Dorsolateral prefrontal cortex (tissue), 122 donors: ENCODE measurements at places on chromosomes 5 and 9.

DNA sequence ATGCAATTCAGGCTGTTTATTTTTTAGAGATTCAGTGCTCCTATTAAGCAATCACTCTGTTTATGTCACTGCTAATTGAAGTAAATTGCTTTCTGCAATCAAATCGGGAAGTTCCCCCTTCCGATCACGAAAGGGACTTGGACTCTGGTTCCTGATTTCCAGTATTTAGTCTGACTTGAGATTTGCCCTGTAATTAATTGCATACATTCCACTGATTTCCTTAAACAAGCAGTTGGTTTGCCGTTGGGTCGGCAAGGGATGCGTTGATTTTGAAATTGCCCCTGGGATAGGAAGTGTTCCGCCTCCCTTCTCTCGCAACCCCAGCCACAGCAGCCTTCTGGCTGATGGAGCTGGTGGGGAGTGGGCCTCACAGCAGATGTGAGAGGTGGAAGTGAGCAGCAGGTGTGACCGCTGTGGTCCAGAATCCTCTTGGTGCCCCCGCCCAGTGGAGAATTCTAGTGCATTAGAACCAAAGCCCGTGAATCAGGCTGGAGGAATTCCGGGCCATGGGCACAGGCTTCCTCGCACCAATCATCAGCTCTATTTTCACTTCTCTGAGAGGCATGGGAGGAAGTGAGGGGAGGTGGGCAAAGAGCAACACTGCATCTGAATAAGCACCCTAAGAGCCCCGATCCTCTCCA is 102.5 kb downstream of the SPRY4 start:
- DNase-seq, result no peak

DNA sequence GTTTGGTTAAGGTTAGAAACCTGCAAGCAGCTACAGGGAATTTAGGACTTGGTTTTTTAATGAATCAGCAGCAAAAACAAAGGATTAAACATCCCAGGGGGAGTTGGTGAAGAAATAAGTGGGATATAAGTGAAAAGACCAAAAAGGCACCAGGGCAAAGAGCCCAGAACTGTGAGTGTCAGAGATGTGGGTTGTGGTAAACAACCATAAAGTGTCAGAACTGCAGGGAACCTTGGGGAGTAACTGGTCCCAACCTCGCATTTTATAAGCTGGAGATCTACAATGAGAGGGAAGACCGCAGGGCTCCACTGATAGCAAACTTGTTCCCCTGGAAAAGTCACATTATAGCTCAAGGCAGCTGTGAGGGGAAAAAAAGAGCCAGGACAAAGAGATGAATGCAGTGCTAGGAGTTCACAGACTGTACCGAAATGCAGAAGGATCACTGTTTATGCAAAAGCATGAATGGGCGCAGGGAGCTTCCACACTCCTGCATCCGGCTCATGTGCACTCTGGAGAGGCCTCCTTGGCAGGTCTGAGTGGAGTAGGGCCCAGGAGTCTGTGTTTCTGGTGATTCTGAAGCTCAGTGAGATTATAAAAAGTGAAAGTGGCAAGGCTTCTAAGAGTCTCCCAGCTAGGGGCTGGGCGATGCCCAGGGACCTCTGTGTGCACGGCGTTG is 156.3 kb downstream of the GOLPH3 start:
- DNase-seq, result no peak

GRCh38 chr5:108251350-108251749 is 130.5 kb downstream of the FBXL17 start:
- no peak for DNase-seq

GRCh38 chr9:92724528-92725265 is 39.9 kb downstream of the BICD2 start:
- no peak for DNase-seq

- no peak for DNase-seq
Observed at GRCh38 chr5:59380350-59380951, 513.1 kb downstream of the PDE4D start.

DNA sequence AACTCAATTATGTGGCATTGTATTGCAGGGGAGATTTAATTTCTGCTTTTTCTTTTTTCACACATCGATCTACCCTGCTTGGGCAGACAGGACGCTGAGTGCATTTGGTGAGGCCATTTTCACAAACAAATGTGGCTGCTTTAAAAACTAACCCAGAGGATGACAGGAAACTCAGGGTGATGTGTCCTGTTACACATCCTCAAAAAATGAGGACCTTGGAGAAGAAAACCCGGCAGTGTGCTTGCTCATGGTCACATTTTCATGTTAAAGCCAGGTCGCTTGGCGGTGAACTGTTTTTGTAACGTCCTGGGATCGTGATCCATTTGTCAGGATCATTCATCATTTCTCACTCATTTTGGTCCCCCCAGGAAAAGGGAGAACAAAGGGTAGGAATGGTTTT is 478.3 kb upstream of the ADAMTS16 start:
- no peak for DNase-seq

DNA sequence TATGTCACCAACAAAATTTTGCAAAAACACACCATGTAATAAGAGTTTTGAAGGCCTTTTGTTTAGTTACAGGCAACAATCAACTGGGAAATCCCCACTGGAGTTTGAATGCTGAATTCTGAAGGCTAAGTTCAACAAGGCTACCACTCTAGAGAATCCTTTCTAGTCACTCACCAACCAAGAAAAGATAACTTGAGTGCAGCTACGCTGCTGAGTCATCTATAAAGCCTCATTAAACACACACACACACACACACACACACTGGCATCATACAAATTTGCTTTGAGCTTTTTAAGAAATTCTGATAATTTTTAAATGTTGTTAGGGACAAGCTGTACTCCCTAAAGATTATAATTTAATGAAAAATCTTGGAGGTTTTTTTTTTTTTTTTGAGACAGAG is 219.6 kb downstream of the DENND1A start:
- DNase-seq, result no peak

DNA sequence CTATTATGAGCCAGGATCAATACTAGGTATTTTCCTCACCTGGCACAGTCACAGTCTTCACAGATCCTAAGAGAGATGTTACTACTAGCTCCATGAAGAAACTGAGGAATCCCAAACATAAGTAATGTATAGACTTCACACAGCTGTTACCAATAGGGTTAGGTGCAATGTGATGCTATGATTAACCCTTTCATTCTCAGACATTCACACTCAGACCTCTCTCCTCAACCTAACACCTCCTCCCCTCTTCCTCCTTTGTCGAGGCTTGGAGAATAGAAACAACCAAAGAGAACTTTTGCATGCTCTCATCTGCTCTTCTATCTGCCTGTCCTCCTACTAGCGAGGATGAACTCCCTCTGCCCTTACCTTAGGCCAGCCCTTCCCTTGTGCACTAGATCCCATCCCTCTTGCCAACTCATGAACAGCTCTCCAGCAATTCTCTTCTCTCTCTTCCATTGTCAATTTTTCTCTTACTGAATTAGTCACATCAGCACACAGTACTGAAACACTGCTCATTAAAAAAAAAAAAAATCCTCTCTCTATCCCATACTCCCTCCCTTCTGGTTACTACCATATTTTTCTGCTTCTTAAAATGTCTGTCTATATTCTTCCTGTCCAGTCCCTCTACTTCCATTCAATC is 47.7 kb downstream of the MAPKAP1 start:
- no peak for DNase-seq

GRCh38 chr9:97484134-97484533 is 17.3 kb upstream of the TMOD1 start:
- peak; percentile 60 for DNase-seq

DNA sequence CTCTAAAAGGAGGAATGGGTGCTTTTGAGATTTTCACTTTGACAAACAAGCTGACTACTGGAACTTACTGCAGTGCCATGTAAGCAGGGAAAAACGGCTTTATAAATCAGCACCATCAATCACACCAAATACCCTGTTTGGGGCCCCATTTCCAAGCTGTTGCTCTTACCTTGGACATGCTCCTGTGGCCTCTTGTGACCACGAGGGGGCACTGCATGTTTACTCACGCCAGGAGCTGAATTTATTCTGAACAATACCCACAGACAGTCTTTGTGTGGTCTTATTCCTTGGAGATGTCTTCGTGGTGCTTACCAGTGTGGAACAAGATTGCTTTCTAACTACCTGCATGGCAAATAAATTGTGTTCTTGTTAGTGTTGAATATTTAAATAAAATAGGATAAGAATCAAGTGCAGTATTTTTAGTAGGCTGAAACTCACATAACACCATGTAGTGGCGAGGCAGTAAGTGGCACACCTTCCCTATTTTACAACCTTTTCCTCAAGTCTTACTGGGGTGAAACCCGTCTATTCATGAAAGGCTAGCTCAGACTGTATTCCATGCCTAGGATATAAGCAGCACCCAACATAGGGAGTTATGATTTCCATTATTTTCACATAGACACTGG is 155.5 kb upstream of the NMUR2 start:
- DNase-seq, result peak; percentile 80

- DNase-seq, result peak; percentile 17
Observed at GRCh38 chr9:89892920-89893319, 288.1 kb downstream of the GADD45G start.

DNA sequence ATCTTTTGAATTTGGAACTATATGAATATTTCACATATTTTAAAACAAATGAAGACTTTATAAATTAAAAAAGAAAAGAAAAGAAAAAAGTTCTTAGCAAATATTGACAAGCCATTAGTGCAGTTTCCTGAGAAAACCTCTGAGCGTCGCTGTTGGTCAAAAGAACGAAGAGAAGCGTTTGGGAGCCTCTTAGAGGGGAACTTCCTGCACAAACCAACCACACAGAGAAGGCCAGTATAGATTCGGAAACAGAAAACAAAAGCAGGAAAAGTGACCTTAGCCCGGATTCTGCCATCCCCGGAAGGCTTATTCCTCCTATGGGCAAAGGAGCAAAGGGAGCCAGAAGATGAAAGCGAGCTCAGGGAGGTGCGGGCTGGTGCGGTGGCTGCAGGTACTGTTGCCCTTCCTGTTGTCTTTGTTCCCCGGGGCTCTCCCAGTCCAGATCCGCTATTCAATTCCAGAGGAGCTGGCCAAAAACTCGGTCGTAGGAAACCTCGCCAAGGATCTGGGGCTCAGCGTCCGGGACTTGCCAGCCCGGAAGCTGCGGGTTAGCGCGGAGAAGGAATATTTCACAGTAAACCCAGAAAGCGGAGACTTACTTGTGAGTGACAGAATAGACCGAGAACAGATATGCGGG is at the start of gene PCDHGB2:
PCDHGB2 (plus strand) TSS at position 205 of the 637 bp plus-strand sequence; CDS start at position 347, 142 bp downstream.
- no peak for DNase-seq

DNA sequence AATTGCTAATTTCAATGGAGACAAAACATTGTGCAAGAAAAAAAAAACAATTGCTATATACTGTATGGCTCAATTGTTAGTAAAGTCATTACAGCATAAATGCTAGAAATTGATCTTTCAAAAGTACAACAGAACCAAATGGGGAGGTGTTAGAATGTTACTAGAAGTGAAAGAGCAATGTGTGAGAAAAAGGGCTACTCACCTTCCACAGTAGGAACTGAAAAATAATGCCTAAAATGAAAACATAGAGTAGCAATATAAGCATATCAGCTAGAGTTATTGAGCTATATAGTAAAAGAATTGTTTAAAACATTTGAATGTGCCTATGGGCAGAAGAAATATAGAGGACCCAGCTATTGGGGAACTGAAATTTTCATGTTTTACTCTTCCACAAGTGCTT is 10.9 kb upstream of the RXFP3 start:
- DNase-seq, result no peak

DNA sequence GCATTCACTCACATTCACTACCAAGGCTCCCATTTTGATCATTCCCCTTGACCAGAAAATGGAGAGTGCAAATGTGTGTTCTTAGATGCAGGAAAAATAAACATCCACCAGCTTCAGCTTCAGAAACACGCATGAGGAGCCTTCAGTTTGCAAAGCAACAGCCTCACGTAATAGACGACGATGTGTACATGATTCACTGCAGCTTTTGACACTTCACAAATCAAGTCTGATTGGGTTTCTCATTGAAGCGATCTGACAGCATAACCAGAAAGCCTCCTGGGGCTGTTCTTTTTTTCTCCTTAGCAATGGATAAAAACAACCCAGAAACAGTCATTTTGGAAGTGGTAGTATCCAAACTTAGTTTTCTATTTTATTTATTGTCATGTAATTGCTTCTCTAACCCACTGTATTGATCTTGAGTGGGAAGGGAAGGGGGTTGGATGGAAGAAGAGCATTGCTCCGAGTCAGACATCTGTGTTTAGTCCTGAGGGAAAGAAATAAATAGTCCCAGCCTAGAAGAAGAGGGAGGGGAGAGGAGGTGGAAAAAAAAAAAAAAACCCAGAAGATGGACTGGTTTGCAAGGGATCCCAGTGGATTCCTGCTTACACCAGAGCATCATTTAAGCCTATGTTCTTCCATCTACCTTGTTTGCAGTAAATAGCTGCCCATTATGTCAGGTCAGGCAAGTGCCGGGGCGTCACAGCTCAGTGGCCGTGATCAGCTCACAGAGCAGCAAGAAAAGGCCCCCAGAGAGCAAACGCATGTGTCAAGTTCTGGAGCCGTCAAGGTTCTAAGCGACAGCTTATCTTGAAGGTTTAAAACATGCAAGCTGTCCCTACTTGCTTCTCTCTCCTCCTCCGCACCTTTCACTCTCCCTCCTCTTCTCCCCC is 190.2 kb upstream of the SNX2 start:
- DNase-seq, result no peak

GRCh38 chr5:33938881-33939280 is 2.7 kb downstream of the RXFP3 start:
- no peak for DNase-seq

- no peak for DNase-seq
Observed at GRCh38 chr5:78907255-78907891, 77.7 kb downstream of the ARSB start.

- no peak for DNase-seq
Observed at GRCh38 chr5:135628771-135629563, 50.2 kb upstream of the CXCL14 start.

GRCh38 chr9:137975527-137975913 is 97.9 kb downstream of the CACNA1B start:
- no peak for DNase-seq

DNA sequence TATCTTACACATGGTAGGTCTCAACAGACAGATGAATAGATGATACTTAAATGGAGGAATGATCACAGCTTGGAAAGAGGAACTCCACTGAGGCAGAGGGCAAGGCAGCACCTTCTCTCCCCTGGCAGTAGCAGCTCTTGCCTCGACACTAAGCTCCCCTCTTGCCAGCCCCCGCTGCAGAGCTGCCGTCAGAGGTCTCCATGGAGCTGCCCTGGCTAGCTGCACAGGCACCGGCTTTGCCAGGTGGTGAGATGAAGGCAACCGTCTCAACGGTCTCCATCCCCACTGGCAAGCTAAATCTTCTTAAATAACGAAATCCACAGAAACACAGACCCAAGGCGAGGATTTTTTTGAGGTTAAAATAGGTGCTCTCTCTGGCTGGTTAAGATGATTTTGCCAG is 81.2 kb downstream of the CRB2 start:
- no peak for DNase-seq
